Hematopoietic multipotent progenitor cell treated with erythropoietin and hydrocortisone succinate and interleukin-3 and kit ligand, for 6 days (in vitro differentiated cells): ENCODE measurements at places on chromosomes 11 and 22.

- peak; percentile 79 for DNase-seq
Observed at GRCh38 chr11:66891851-66892660, 35.2 kb downstream of the LRFN4 start.

- DNase-seq, result no peak
Observed at GRCh38 chr11:70027451-70027850, 50.7 kb upstream of the ANO1 start.

DNA sequence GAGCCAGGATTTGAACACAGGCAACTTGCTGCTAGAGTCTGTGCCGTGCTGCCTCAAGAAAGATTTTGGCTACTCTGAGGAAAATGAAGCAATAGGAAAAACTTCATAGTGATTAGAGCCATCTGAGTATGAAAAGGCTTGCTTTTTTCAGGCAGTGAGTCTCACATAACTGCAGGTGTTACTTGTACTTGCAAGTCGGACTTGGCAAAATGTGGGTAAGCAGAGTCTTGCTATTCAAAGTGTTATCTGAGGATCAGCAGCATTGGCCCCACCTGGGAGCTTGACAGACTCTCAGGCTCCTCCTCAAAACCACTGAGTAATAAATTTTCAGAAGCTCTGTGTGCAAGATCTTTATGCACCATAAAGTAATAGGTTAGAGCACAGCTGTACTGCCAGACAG, 18.1 kb downstream of the RNF141 start:
- DNase-seq, result no peak

- no peak for DNase-seq
Observed at GRCh38 chr22:44855855-44856254, 103.5 kb downstream of the ARHGAP8 start.

- DNase-seq, result no peak
Observed at GRCh38 chr11:44978274-44978960, 27.7 kb upstream of the TP53I11 start.

GRCh38 chr11:73402834-73403185, 26.6 kb downstream of the RELT start:
- peak; percentile 64 for DNase-seq

DNA sequence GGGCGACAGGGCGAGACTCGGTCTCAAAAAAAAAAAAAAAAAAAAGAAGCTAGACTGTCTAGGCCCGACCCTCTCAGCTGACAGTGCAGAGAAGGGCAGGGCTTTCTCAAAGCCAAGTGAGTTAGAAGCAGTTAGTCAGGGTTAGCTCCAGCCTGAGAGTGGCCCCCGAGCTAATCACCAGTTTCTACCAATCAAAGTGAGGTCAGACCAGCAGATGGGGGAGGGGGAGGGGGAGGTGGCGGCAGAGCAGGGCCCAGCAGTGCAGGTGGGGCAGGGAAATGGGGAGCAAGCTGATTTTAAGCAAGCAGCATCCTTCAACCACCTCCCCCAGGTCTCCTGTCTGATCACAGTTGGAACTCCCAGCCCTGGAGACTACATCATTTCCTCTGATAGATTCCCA, 55.3 kb upstream of the PRR5 start:
- DNase-seq, result no peak

DNA sequence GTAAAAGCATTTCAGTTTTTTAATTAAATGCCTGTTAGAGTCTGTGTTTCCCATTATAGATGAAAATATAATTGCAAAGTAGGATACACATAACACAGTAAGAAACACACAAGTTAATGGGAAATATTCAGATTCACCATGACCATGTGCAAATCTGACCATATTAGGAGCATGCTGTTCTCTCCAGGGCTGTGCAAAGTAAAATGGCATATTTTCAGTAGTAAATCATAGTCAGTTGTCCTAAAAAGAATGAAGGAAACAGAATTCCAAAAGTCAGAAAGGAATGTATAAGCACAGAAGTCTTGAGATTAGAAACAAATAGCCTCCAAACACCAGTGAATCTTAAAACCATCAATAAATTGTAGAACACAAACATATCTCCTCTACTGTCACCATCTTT, 44.4 kb downstream of the CNTN5 start:
- DNase-seq, result no peak

DNA sequence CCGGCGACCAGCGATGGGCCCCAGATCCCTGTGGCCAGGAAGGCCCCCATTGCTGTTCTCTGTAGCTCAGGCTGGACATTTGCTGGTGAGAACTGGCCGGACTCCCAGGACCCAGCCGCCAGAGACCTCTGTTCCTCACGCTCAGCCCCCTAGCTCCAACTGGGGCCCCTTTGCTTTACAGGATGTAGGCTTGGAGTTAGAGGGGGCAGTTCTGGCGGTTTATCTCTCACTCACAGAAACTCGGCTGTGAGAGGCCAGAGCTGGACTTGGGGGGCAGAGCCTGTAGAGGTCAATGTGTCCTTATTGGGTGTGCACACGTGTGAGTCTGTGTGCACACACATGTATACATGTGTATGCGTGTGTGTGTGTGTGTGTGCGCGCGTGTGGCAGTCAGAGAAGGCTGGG, 502 bp downstream of the SMIM38 start:
- DNase-seq, result no peak

DNA sequence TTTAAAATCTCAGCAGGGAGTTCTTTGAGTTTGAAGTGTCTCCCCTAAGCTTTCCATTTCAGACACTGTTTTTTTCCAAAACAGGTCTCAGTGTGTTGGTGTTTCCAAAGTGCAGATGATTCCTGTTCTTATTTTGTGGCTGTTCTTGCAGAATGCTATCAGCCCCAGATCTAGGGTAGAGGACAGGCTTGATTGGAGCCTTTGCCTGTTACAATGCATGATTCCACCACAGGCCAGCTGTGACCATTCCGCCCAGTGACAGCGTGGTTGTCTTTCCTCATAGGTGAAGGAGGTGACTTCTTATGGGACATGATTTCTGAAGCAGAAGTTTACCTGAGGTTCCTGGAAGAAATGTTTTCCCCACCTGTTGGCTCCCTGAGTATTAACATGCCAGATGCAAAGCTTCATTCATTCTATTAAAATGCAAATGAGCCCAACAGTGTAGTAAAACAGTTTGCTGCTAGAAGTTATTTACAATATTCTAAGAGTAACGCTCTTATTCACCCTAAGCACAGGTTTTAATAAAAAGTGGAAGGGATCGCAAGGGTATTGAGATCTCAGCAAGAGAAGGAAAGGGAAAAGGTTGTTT, 36.9 kb upstream of the BIRC3 start:
- no peak for DNase-seq

GRCh38 chr22:21044931-21045584, 688 bp upstream of the LRRC74B start:
- peak; percentile 35 for DNase-seq

- no peak for DNase-seq
Observed at GRCh38 chr11:7899418-7899817, 31.6 kb downstream of the OR10A6 start.
